ENCODE measurements at places on chromosomes 12 and 14.

DNA sequence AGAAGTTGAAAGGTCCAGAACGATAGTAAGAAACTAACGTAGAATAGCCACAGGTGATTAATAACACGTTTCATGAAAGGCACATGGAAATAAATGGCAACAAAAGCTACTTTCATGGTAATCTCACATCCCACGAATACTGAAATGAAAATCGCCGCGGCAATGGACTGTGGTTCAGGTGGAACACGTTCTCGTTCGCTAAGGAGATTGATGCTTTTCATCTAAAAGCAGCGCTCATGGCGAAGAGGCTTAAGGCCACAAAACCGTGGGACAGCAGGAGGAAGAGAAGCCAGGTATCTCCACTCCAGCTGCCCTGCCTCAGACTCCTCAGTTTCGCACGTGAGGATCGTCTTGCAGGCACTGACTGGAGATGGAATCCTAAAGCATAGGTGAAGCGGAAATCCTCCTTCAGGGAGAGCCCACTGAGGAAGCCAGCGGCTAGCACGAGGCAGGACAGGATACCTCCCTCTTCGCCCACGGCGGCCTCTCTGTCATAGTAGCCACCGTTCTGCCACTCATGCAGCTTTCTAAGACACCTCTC lies 696 bp upstream of the GPHN start:
- DNase-seq, result no peak

- DNase-seq, result no peak
These were observed 425.5 kb downstream of the C12orf50 start for GRCh38 chr12:87603727-87604126.

DNA sequence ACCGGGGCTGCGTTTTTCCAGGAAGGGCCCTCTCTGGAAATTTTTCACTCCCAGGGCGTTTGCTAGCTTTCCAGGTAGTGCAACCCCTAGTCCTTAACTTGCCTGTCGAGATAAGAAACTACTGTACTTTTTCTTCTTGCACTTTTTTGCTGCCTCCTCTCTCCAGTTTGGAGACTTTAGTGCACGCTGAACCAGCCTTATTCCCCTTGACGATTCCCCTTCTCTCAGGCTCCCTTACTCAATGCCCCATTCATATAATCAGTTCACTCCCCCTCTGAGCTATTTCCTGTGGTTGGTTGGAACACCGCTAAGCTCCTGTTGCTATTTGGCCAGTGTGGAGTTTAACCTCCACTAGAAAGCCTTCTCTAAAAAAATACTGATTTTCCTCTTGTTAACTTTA lies 682 bp downstream of the CREBL2 start:
- DNase-seq, result no peak

DNA sequence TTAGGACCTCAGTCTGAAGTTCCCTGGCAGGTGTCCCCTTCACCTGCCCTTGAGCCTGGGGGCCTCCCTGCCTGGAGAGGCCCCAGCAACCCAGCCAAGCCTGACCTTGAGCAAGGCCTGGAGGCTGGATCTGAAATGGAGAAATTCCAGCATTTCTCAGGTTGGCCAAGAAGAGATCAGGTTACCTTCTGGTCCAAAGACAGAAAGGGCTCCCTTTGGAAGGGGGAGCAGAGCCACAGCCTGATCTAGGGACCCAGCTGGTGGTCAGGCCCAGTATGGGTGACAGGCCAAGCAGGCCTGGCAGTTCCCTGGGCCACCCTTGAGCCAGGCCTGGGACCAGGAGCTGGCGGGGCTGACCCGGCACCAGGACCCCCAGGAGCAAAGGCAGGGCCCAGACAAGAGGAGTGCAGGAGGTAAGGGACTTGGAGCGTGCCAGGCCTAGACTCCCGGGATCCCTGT lies 82.8 kb downstream of the TNFAIP2 start:
- no peak for DNase-seq

DNA sequence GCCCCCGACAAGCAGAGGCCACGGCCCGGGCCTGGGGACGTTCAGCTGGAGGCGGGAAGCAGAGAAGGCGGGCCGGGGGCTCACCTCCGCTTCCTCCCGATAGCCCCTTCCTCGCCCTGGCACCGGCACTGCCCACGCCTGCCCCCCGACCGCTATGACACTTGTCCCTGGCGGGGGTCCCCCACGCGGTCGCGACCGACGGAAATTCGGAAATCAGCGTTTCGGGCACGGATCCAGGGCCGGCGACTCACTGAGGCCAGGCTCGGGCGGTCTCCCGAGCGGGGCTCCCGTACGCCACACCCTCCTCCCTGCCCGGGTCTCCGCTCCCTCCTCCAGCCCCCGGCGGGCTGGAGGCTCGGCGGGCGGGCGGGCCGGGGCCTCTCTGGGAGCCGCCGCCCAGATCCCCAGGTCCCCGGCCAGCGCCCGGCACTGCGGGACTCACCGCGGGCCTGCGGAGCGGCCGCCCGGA lies 581 bp downstream of the PITPNM2 start:
- DNase-seq, result peak; percentile 46

- DNase-seq, result no peak
These were observed 13.5 kb upstream of the CYP46A1 start for GRCh38 chr14:99670361-99671234.

GRCh38 chr12:47763481-47764346 lies 5.0 kb upstream of the RAPGEF3 start:
- no peak for DNase-seq

DNA sequence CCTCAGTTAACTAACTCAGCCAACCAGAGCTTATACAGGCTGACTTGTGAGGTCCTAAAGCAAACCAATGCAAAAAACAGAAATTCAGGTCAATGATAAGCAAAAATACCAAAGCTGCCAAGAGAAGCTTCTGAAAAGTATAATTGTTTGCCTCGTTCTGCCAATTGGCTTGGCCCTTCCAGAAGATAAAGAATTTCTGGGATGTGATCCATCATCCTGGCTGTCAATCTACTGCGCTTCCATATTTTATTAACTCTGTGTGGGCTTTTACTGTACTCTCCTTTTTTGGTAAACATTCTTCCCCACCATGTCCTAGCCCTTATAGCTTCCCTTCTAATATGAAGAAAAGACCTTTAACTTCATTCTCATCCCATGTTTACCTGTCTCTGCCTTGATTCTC lies 387.9 kb downstream of the TMEM117 start:
- DNase-seq, result no peak

DNA sequence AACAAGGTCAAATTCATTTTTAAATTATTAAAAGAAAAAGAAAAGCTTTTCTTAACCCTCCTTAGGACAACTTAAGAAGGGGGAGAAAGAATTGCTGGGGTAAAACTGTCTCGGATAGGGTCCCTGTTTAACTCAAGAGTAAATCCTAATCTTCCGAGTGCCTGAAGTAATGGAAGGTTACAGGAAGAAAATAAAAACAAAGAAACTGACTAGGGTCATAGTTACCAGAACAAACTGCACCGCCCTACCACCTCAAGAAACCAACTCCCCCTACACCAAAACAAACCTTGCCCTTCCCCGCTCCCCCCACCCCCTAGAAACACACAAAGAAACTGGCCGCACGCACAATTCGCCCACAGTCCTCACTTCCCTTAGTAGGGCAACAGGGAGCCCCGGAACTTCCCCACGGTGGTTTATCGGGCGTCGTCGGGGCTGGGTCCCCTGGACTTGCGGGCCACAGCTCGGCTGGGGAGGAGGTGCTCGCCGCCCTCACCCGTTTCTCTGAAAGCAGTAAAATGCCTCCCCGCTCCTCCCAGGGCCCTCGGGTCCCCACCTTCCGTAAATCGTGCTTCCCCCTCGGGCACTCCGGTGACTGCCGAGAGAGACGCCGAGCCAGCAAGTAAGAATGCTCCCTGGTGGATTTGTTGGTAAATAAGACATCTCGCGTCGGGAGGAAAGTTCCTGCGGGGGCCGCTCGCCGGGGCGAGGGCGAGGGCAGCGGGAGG lies 2.4 kb downstream of the SINHCAF start:
- DNase-seq, result peak; percentile 55

GRCh38 chr12:93098077-93098476 lies 169.0 kb upstream of the EEA1 start:
- DNase-seq, result peak; percentile 72

GRCh38 chr14:103231376-103232019 lies 102.5 kb upstream of the EIF5 start:
- DNase-seq, result no peak

GRCh38 chr14:102900631-102901571 lies 21.6 kb upstream of the AMN start:
- DNase-seq, result no peak

DNA sequence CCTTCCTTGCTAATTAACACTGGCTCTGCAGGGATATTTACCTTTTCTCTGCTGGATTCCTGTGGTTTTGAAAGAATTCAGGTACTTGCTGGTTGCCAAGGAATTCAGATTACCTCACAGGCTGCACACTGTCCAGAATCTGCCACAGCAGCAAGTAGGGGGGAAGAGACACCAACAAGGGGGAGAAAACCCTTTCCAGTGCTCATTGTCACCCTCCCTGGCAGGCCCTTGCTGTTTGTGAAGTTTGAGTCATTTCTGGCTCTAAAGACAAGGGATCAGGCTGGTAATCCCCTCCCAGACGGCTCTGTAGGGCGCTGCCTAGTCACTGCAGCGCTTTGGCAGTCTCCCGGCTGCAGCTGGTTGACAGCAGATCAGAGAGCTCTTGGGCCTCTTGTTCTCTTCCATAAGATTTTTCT lies 50.8 kb downstream of the TTLL5 start:
- no peak for DNase-seq

- no peak for DNase-seq
These were observed 2.9 kb upstream of the BIN2 start for GRCh38 chr12:51326698-51327439.

DNA sequence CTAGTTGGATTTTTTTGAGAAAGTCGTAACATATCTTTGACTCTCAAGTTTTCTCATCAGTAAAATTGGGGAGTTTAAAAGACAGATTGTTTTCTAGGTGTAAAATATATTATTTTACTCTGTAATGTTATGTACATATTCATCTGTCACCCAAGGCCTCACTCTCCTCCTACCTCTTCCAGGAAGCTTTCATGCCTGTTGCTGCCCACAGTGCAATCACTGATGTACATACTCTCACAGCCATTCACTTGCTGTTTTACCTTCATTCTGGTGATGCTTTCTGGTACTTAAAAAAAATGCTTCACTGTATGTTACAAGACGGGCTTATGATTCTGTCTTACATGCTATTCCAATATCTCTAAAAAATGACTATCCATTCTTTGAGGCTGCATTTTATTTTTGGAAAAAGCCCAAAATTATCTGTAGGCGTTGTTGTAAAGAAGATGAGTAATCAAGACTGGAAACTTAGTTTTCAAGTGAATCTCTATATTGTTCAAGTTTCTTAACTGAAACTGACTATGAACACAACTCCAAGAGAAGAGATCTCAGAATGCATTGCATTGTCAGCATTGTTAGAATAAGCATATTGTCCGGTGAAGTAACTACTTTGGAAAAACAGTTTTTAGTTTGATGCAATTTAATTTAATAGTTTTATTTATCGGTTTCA lies 82.5 kb downstream of the LMO3 start:
- no peak for DNase-seq

DNA sequence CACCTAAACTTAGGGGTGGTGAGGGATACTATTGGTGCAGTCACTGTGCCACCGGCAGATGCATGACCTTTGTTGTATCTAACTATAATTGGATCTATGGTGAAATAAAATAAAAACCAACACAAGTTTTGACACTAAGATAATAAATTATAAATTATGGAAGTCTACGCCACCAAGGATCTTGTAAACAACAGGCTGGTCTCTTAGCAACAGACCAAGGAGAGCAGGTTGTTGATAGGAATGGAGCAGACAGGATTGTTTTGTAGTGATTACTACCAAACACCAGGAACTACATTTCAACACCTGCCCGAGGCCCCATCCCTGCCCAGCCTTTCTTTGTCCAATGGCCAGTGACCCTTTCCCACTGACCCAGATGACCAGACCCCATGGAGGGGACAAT lies 1178.0 kb downstream of the VRK1 start:
- no peak for DNase-seq

DNA sequence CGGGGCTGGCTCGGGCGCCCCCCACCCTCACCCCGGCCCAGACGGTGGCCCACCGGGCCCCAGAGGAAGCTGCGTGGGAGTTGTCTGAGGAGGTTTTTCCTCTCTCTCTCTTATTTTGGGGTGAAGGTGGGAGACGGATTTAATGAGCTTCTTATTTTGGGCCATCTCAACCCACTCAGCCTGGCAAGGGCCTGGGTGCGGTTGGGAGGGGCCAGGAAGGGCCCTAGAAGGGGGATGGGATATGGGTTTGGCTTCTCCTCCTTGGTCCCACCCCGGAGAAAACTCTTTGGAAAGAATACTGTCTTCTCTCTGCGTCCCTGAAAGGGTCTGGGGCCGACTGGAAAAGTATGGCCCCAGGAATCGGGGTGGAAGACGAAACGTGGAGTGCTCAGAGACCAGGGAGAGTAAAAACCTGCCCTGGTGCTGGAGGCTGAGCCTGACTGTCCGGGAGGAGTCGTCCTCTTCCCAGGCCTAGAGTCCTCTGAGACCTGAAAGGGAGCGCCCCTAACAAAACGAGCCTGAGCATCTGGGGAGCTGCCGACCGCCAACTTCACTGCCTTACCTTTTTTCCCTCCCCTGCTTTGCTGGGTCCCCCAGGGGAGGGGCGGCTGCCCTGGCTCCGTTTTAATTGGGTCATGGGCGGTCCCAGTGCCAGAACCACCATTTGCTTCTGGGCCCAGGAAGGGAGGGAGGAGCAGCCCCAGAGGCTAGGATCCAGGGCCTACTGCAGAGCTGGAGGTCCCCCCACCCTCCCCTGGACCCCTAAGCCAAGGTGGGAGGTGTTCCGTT lies 1.6 kb downstream of the MMP14 start:
- DNase-seq, result no peak

DNA sequence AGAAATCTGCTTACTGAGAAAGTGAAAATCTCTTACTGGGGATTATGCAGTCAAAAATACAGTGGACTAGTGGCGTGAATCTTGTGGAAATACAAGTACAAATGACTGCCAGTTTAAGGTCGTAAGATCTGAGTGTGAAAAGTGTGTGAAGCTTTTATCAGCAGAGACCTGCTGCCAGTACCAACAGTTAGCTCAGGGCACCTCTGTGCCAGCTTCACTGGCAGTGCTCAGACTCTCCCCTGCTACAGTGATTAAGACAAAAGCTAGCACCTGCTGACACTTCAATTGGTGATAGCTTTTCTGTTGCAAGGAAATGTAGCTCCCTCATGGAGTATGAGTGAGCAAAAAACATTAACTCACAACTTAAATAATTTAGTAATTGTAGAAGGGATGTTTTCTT lies 185.1 kb downstream of the ANO6 start:
- DNase-seq, result no peak

Data from stimulated activated CD4-positive, alpha-beta T cell treated with anti-CD3 and anti-CD28 coated beads, Interleukin-2, amount 100 ng/mL, for 24 hours (primary cell).